ENCODE measurements at places on chromosomes 3 and 15.
A peak's percentile ranks its signal among the peaks of the same experiment; 100 is the strongest.

- DNase-seq, result no peak
Measured at GRCh38 chr3:48186631-48187300, 1.5 kb downstream of the CDC25A start.

DNA sequence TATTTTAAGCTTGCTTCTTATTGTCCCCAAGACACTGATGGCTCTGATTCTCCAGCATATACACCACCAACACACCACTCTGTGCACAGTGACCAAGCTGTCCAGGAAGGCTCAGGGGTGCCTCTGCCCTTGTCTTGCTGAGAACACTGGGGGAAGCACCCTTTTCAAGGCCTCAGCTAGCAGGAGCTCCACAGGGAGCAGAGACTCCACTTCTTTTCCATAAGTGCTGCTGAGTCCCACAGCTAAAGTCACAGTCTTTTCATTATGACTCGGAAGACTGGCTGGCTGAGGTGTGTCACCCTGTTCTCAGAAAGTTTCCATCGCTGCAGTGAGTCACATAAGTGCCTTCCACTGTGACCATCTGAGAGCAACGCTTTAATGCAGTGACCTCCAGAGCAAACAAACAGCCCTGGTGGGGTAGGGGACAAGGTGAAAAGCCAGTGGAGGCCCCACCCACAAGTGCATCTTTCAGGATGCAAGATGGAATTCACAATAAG is 226.9 kb upstream of the CHRNA7 start:
- DNase-seq, result no peak

GRCh38 chr3:102180280-102180931 is 254.4 kb upstream of the ZPLD1 start:
- DNase-seq, result peak; percentile 9

DNA sequence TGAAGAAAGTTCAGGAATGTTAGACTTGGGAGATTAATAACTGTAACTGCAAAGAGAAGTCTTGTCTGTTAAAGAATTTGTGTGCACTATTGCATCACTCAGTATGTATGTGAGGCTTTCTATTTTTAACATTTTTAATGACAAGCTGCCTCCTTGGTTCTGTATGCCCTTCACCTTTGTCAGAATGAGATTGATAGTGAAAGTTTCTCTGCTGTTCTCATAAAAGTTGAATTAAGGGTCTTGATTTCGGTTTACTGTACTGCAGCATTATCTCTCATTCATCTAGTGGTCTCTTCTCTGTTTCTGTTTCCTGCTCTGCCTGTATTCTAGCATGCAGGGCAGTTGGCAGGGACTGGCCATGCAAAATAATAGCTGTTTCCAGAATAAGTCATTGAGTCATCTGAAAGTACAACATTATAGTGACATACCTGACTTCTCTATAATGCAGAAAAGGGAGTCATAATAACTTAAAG is 454.9 kb downstream of the IL5RA start:
- DNase-seq, result no peak

- peak; percentile 9 for DNase-seq
Measured at GRCh38 chr3:157127831-157128767, 31.8 kb downstream of the CCNL1 start.

DNA sequence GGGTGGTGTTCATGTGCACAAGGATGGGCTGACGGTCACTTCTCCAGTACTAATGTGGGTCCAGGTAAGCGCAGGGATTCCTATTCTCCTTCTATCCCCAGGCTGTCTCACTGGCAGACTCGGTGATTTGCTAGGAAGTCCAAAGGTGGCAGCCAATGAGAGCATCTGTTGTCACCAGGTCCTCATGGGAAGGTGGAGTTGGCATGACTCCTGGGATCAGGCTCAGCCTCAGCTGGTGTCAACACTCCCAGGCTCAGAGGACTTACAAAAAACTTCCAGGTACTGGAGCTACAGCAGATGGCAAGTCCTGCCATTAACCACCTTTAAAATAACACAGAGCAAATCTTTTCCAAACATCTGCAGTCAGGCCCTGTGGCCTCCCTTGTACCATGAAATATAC is 13.8 kb downstream of the XYLB start:
- no peak for DNase-seq

DNA sequence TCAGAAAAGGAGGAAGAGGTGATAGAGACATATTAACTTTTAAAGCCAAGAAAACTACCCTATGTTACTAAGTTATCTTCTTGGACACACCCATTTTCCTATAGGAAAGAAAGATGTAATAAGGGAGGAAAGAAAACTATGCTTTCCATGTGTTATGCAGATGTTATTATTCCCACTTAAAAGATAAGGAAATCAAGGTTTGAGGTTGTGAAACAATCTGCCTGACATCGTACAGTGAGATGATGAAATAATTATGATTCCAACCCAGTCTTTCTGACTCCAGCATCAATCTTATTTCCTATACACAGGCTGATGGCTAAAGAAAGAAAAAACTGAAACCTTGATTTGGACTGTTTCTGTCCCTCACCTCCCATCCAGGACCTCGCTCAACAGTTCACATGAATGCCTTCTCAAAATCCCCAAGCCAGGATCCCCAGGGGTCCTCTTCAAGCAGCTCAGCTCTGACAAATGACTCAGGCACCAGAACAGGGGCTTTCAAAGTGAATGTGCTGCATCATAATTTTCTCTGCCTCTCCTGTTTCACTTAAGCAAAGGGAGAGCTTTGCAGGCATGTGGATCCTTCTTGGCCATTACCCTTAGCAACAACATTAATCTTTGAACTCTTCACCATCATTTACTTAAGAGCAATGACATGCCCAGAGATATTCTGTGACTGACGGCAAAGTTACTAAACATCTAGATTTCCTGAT is 12.4 kb upstream of the EID1 start:
- no peak for DNase-seq

DNA sequence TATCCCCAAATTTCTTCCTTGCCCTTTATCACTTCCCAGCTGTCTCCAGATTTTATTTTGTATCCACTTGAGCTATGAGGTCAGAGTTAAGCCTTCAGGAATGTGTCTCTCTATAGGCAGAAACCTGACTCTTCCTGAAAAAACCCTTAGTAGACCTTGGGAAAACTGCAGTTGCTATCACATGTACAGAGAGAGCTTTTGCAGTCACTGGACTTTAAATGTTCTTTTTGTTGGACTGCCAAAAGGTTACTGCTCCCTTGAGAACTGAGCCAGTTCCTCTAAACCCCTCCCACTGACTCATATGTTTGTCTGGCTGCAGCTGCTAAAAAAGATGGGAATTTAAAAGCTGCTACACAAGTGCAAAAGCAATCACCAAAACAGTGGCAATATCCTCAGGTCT is 169.1 kb upstream of the CCDC54 start:
- DNase-seq, result no peak

DNA sequence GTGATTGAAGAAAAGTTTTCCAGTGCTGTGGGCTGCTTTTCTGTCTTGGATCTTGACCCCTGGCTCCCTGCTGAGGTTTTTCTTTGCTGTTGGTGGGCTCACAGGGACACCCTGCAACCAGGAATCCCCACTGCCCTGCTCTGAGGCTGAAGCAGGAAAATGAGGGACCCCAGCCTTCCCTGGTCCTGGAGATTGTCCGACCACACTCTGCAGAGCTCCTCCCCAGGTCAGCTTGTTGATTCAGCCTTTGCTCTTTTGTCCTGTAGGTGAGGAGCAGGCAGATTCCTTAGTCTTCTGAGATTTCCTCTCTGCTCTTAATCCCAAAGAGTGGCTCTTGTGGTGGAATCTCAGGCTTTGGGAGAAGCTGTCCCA is 194.5 kb downstream of the RPLP1 start:
- no peak for DNase-seq

- DNase-seq, result no peak
Measured at GRCh38 chr3:150407051-150407807, 869 bp upstream of the TSC22D2 start.

GRCh38 chr3:37096975-37097374 is 77.4 kb downstream of the LRRFIP2 start:
- no peak for DNase-seq

- DNase-seq, result no peak
Measured at GRCh38 chr15:90315278-90315982, 36.7 kb upstream of the ZNF774 start.

DNA sequence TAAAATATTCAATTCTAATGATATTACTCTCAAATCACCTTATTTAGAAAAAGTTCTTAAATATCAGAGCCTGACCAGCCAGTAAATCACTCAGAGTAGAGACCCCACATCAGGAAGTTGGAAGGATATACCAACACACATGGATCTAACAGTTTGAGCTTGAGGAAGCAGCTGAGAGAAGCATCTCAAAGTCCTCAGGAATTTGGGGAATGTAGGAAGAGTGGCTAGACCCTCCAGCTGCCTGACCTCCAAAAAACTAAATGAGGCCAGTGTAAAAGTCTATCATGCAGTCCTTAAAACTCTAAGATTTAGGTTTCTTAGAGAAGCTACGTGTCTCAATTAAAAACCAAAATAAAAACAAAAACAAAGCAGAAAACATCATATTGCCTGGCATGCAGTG is 55.4 kb downstream of the SETD2 start:
- no peak for DNase-seq

DNA sequence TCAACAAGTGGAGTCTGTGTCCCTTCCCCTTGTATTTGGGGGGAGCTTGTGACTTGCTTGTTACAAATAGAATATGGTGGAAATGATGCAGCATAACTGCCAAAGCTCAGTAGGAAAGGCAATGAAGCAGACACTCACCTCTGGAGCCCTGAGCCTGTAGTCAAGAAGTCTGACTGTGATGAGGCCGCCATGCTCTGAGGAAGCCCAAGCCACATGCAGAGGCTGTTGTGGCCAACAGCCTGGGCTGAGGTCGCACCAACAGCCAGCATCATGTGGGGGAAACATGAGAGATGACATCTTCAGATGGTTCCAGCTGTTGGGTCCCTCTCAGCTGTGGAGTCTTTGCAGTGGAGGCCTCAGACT is 161.4 kb downstream of the CHSY1 start:
- DNase-seq, result no peak

DNA sequence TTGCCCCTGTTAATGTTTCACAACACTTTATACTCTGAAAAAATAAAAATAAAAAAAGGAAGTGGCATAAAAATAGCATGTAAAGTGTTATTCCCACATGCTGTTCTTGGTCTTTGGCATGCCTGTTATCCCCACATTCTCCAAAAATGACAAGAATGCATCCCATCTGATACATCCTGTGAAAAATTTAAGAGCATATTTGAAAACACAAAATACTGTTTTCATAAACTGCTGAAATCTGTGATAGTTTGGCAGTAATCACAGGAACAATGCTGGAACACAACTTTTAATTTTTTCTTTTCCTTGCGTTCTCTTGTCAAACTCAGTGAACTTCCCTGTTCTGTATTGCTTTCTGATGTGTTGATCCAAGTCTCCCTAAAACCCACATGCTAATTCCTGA is 288.8 kb downstream of the ROBO2 start:
- DNase-seq, result no peak

GRCh38 chr3:149203758-149204157 is 17.9 kb downstream of the CP start:
- DNase-seq, result no peak

DNA sequence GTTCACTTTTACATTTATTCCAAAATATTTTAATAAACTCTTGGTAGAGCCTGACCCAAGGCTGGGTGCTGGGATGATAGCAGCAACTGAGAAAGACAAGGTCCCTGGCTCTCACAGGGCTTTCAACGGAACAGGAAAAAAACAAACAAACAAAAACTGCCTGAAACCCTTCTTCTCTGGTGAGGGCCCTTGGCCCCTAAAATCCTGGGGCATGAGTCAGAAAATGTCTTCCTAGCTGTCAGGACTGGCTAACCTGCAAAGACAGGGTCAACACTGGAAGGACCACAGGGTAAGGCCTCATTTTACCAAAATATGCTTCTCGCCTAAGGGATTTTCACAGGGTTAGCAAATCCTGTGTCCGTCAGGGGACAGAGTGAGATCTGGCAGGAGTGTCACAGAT is 45.7 kb upstream of the WNT5A start:
- no peak for DNase-seq

DNA sequence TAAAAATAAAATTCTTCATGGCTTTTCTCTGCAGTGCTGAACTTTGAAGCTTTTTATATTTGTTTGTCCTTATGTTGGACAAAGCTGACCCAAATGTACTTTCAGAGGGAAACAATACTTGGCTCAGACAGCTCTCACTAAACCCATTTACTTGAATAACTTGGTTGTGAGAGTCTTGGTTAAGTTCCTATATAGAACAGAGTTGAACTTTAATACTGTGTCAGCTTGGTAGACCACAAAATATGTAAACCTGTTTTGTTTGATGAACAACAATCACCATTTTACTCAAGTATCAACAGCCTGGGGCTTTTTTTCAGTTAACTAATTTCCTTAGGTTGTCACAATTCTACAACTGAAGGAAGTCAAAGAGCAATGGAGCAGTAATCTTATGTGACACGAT is 211.9 kb downstream of the CADM2 start:
- DNase-seq, result no peak

GRCh38 chr3:66998904-66999235 is 763 bp downstream of the KBTBD8 start:
- no peak for DNase-seq

- no peak for DNase-seq
Measured at GRCh38 chr3:149567381-149567780, 90.4 kb downstream of the WWTR1 start.

DNA sequence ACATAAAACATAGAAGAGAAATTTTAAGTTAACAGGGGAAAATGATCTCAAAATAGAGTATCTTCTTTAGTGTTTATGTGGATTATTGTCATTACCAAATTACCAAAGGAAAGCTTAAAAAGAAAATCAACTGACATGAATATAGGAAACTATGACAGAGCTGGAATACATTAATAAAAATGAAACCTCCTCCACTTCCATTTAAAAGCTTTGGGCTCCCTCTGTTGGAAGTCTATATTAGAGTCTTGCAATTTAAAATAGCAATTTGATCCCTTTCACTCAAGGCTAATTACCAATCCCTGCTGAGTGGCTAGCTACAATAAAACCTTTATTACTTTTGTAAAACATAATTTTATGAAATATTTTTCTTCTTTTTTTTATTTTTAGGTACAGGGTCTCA is 61.4 kb upstream of the IMPG2 start:
- DNase-seq, result peak; percentile 68

DNA sequence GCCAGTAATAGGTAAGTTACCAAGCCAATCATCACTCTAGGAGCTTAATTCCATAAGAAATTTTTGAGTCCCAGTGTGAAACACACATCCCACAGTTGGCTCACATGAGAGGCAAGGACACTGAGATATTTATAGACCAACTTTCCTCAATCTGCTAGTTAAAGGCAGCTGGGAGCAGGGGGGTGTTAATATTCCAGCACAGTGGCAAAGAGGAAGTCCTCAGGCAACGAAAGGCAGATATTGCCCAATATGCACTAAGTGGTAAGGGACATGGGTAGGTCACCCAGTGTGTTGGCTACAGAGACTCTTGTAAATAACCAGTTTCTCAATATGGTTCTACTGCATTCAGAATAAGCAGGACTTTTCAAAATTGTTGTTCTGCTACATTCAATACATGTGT is 61.0 kb downstream of the TOP2B start:
- DNase-seq, result no peak
